ENCODE measurements at places on chromosomes 5 and 9.

DNA sequence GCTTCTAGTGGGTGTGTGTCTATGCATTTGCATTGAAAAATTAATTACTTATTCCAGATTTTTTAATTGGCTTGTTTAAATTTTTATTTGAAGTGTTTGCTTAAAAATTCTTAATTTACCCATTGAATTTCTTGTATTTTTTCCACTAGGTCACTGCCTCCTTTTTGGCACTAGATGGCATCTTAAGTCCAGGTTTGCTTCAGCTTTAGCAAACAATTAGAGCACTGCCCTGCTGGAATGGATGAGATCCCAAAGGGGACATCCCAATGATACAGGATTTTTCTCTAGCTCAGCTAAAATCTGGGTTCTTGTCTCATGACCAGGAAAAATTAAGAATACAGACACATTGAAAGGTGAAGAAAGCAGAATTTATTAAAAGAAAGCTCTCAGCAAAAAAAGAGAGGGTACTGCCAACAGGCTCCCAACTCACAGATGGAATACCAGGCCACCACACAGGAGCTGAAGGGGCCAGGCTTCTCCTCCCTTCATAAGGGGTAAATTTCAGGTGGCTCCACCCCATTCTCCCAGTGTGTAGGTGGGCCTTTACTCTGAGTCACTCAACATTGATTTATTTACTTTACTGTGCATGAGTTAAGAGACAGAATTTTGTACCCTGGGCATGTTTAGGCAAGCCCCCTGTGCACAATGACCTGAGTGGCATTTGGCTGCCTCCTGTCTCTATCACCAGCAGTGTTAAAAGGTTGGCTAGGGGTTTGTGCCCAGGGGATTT lies 532.4 kb downstream of the ANXA1 start:
- no peak for DNase-seq

- no peak for DNase-seq
These were observed 21.5 kb upstream of the ARHGAP26 start for GRCh38 chr5:142748568-142749249.

DNA sequence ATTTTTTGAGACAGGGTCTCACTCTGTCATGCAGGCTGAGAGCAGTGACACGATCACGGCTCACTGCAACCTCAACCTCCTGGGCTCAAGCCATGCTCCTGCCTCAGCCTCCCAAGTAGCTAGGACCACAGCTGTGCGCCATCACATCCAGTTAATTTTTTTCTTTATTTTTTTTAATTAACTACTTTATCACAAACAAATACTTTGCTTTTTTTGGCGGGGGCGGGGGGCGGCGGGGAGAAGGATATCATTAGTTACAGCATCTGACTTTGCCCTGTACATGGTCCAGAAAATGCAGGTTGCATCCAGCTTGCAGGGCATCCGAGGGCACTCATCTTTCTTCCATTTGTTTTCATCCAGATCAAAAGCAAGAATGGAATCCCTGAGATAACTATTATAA lies 201.8 kb upstream of the IER5L start:
- DNase-seq: no peak

DNA sequence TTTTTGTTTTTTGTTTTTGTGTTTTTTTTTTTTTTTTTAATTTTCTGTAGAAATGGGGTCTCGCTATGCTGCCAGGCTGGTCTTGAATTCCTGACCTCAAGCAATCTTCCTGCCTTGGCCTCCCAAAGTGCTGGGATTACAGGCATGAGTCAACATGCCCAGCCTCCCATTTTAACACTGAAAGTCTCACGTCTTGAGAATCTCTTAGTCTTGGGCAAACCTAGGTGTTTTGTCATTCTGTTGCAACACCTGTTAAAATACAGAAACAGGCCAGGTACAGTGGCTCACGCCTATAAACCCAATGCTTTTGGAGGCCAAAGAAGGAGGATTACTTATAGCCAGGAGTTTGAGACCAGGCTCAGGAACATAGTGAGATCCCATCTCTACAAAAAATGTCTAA lies 599.0 kb downstream of the TLR4 start:
- DNase-seq: no peak

- no peak for DNase-seq
These were observed 25.3 kb downstream of the FAF2 start for GRCh38 chr5:176473335-176474006.

DNA sequence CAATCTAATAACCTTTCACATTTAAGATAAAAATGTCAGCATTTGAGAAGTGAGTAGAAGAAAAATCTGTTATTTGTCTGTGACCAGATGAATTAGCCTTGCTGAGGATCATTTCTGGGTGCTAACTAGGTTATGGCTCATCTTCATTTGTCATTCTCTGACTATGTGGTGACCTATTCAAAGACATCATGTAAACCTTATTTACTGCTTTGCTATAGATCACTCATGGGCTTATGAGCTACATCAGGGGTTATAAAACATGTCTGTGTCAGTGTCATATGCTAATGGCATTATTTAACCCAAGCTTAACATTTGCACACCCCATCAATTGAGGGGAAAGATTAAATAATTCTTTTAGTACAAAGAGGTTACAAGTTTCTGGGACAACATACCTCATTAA lies 555.5 kb upstream of the CYLC2 start:
- no peak for DNase-seq

GRCh38 chr5:174086751-174087150 lies 41.2 kb downstream of the NSG2 start:
- DNase-seq: no peak
